ENCODE measurements at places on chromosomes 4 and X.

DNA sequence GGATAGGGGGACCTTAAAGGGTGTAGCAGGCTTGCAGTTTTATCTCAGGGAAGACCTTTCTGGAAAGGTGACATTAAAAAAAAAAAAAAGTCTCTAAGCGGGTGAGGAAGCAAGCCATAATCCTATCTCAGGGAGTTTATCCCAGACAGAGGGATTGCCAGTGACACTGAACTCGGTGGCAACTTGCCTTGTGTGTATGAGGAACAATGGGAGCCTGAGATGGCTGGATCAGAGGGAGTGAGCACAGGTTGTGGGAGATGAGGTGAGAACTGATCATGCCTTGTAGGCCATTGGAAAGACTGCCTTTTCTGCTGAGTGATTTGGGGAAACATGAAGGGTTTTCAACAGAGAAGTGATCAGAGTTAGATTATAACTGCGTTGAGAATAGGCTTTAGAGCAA, 31.1 kb downstream of the DTHD1 start:
- no peak for DNase-seq

- peak; percentile 28 for DNase-seq
These were observed 1415.5 kb downstream of the PCDH7 start for GRCh38 chr4:32135642-32136041.

DNA sequence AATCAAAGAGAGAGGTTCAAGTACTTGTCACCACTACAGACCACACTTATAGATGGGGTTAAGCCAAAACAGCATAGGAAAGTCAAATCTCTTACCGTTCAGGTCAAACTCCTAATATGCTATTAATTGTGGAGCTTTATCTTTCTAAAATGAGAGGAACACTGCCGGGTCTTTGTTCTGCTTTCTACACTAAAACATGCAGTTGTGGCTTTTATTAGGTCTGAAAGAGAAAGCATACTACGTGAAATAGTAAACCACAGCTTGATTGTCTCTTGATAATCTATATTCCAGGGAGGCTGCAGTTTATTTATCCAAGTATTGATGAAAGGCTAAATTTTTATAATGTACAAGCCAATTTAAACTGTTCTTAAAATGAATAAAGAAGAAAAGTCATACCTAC, 12.3 kb upstream of the INPP4B start:
- no peak for DNase-seq

DNA sequence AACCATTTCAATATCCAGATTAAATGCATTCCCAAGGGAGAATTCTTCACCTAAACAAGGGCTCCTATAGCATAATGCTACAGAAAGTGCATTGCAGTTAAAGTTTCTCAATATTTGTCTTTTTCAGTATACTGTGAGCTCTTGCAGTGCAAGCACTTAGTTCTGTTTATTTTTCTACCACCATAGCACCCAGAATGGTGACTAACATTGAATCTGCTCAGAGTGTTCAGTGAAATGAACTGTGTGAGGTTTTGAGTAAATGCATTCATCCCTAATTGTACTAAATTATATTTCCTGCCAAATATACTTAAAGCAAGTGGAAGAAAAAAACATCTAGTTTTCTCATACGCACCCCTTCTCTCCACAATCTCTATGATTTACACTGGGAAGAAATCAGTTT, 383.9 kb downstream of the PCDH7 start:
- DNase-seq = no peak

GRCh38 chrX:1386338-1387127, 5.4 kb downstream of the SLC25A6 start:
- DNase-seq = no peak

DNA sequence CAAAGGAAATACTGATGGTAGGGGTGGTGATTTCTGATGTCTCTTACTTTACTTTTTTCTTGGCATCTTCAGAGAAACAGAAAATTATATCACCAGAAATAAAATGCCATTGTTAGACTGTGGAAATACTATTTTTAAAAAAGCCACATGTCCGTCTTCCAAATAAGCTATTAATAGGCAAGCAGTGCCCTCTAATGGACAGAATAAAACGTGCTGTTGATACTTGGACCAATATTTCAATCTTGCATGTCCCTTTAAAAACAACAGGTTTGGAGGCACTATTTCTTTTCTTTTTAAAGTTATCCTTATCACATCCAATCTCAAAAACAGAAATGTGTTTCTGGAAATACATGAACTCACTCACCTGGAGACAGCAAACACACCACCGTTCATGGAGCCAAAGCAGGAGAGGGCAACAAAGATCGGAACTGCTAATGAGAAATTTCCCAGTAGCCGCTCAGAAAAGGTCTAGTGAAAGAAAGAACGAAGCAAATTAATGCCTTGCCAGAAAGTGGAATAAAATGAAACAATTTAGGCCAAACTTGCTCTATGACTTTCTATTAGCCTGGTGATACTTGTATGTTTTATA, 59.2 kb downstream of the SLC7A11 start:
- peak; percentile 21 for DNase-seq

DNA sequence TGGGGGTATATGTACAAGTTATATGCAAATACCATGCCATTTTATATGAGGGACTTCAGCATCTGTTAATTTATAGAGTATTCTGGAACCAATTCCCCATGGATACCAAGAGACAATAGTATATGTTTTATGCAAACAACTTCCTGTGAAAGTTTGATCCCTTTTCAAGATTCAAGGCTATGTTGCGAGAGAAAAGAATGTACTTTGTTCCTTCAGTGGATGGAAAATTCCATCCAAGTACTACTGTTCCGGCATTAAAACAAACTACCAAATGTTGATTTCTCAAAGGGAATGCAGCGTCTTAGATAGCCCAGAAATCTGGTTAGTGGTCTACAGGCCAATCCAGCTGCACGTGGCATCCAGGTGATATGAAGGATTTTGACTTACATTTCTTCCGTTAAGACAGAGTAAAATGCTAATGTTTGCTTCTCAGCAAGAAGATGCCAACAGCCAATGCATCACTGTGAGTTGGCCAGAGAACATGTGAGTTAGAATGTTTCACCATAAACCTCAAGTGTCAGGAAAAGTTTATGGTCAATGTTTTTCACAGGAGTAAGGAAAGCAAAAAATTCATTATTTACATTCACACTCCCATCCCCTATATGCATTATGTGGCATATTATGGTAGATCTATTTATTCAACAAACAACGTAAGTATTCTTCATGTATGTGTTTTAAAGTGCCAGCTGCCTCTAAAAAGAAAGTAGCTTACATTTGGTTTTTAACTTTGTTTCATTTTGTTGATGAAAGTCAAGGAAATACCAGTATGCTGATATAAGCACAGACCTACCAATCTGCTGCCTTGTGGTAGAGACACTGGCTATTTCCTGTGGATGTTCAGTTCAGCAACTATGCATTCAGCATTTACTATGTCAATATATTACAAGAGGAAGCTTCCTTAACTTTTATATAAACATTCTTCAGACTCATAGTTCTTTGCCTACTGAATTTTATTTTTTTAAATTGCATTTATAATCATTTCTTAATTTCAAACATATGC, 44.4 kb downstream of the METTL14 start:
- DNase-seq = peak; percentile 27

Measured in AG09309 (cell line).